ENCODE measurements at places on chromosomes 2 and 18.

DNA sequence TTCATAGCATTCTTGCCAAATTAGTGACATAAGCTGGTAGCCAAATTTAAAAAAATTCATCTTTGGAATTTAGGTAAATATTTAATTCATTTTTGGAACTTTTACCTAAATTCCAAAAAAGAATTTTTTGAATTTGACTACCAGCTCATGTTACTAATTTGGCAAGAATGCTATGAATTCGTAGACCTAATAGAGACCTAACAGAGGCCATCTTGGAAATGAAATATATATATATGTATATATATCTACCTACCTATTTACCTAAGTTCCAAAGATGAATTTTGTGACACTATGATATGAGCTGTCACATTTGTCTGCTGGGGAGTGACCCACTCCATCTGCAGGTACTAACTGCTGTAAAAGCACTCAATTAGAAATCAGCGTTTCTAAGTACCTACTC lies 65.6 kb downstream of the MYOM1 start:
- DNase-seq = no peak

DNA sequence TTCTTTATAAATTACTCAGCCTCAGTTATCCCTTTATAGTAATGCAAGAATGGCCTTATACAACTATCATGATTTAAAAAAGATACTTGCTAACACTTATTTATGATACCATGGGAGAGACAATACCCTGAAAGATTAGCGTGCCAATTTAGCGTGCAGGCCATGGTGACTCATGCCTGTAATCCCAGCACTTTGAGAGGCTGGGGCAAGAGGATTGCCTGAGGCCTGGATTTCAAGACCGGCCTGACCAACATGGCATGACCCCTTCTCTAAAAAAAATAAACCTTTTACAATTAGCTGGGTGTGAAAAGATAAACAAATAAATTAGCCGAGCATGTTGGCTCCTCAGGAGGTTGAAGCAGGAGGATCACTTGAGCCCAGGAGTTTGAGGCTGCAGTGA lies 493.4 kb upstream of the FSIP2 start:
- DNase-seq = no peak

DNA sequence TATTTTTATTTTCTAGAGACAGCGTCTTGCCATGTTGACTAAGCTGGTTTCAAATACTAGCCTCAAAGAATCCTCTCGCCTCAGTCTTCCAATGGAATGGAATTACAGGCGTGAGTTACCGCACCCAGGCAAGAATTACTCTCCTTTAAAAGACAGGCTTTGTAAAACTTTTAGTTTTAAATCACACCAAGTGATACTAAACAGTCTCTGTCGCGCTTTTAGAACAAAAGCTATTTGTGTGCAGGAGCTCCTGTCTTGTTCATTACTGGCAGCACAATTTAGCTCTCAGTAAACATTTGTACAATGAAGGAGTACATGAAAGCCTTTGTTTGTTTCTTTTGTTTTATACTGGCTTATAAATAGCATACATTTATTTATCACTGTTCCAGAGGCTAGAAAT lies 1719.2 kb upstream of the PIK3C3 start:
- DNase-seq = no peak

DNA sequence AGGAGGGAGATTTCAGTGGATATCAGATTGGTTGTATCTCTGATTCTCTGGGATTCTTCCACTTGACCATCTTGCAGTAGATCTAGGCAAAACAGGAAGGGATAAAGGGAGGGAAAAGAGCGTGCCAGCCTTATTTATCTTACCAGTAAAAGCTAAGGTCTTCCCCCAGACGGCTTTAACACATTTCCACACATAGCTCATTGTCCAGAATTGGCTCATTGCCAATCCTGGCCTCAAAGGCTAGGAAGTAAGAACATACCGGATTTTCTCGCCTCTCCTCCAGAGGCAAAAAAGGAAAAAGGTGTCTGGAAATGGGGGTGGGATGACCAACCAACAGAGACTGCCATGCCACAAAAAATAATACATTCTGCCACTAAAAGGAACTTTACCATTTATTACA lies 411.6 kb upstream of the NRP2 start:
- DNase-seq = no peak

GRCh38 chr2:7573166-7573825 lies 656.1 kb downstream of the RNF144A start:
- no peak for DNase-seq

DNA sequence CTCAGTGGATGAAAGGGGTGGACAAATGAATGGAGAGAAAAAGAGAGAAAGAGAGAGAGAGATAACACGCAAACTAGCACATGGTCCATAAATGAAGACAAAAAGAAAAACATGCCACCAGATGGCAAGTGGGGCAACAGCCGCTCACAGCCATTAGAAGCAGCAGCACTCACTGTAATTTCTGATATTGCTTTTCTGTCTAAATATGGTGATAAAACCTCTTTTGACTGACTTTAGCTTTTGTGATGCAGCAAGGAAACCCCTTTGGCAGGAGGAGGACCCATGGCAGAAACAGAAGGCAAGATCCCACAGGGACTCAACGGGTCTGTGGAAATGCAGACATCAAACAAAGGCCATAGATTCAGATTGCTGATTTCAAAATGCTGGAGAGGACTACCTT lies 88.0 kb upstream of the CDH20 start:
- DNase-seq = no peak

- DNase-seq = no peak
Measured at GRCh38 chr2:104744537-104744936, 109.4 kb upstream of the POU3F3 start.

GRCh38 chr2:198715302-198715835 lies 742.4 kb downstream of the SATB2 start:
- DNase-seq = no peak

DNA sequence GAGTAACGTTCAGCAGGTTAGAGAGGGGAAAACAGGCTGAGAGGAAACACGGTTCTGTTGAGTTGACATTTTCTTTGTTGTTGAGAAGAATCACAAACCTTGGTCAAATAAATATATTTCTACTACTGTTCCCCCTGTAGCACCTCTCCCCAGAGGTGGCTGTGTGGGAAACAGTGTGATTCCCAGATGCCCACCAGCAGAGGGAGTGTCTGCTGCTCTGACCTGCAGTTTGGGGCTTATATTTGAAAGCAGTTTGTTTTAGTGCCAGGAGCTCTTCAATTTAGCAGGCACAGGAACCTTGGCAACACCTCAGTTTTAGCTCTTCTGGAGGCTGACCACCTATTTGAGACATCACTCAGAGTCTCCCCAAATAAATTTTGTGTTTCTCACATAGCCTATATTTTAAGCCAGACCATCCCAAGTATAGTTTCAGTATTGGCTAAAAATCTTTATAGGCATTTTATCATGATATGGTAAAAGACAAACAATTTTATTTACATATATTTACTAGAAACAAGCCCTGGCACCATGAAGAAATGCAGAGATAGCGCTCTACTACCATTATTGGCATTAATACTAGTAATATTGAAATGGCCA lies 75.7 kb downstream of the PIK3C3 start:
- peak; percentile 20 for DNase-seq

DNA sequence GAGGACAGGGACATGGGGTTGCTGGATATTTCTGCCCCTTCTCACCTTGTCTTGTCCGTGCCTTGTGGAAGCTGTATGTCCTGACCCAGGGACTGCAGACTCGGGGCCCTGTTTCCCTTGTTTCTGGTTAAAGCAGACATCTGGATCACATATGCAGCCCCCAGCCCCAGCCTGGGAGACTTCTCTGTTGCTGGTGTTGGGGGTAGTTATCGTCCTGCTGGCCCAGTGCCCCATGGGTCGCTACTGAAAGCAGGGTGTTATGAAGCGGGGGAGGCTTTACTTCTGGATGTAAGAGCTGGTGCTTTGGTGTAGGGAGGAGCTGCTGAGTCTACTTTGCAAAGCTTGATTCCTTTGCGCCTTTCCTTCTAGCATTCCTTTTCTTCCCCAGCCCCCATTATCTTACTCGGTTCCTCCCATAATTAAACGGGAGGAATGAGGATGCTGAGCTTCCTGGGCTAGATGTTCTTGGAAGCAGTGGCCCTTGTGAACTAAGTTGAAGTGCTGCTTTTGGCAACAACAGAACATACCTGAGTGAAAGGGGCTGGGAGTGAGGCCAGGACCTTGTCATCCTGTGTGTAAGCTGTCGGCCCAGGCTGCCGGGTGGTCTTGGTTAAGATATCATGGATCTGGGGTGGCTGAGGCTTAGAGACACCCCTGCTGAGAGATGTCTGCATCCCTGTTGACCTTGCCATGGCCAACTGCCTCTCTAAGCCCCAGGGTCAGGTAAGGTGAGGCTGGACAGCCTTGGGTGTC lies 3.4 kb downstream of the TET3 start:
- no peak for DNase-seq

DNA sequence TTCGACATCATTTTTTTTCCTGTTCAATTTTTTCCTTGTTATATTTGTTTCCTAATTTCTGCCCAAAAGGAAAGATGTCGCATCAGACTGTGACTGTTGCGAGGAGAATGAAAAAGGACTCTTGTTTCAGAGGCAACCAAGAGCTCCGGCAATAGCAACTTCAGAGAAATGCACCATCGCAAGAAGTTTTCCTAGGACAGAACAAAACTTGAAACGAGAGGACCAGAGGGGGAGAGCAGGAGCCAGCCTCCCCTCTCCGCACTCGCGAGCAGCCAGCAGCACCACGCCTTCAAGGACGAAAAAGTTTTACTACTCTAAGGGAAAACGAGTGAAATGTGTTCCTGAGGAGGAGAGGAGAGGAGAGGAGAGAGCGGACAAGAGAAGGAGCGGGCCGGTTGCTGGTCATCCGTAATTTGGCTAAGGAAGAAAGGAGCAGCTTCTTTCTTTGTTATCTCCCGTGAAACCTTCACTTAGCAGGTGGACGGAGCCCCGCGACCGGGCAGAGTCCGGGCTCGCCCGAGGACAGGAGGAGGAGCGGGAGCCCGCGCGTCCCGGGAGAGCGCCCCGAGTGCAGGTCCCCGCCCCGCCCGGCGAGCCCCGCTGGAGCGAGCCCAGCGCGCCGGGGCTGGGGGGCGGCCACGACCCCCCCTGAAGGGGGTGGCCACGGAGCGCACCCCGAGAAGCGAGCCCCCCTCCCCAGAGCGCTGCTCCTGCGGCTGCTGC lies 744 bp downstream of the POU3F3 start:
- DNase-seq = no peak

DNA sequence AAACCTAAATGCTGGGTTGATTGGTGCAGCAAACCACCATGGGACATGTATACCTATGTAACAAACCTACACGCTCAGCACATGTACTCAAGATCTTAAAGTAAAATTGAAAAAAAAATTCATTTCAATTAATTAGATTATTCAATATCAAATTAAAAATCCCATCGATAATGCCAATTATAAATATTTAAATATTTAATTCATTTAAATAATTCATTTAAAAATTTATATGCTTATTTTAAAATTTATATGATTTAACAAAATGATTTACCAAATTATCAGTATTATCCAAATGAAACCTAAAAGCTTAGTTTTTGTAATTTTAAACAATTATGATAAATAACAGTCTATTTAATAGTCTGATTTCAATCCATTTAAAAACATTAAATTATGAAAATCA lies 560.4 kb downstream of the NUP35 start:
- DNase-seq = no peak

DNA sequence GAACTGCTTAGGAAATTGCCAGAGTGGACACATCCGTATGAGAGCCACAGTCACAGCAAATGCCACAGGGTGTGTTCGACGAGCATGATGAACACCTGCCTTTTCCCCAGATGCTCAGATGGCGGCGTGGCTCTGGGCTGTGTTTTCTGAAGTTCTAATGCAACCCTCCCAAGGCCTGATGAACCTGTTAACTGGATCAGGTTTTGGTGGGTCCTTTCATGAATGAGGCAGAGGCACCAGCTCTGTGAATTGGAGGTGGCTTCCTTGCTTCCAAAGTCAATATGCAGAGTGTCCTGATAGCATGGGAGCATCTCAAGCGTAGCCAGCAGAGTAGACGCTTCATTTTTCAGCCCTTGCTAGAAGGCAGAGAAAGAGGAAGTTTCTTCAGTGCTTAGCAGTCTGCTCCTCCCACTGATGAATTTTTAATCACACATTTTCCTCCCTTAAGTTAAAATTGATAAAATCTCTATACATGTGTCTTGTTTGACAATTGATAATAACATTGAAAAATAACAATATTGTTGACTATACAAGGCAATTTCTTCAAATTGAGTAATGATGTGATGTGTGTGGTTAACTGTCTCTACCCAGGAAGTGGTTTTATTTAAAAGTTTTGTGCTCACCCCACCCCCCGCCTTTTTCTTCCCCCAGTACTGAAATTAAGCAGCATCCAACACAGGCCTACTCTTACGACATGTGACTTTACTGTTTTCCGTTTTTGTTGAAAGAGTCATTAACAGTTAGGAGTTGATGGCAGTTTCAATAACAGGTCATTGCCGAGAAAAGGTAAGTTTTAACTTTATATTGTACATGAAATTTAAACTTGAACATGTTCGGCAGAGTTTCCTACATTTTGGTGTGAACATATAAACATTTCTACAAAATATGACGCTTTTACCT lies at the start of gene ARHGAP15:
ARHGAP15 (plus strand) TSS at position 739 of the 900 bp plus-strand sequence.
- DNase-seq = no peak

- DNase-seq = no peak
Measured at GRCh38 chr2:8628179-8628865, 53.5 kb upstream of the ID2 start.

- peak; percentile 26 for DNase-seq
Measured at GRCh38 chr2:54724560-54725342, 1.3 kb downstream of the EML6 start.

DNA sequence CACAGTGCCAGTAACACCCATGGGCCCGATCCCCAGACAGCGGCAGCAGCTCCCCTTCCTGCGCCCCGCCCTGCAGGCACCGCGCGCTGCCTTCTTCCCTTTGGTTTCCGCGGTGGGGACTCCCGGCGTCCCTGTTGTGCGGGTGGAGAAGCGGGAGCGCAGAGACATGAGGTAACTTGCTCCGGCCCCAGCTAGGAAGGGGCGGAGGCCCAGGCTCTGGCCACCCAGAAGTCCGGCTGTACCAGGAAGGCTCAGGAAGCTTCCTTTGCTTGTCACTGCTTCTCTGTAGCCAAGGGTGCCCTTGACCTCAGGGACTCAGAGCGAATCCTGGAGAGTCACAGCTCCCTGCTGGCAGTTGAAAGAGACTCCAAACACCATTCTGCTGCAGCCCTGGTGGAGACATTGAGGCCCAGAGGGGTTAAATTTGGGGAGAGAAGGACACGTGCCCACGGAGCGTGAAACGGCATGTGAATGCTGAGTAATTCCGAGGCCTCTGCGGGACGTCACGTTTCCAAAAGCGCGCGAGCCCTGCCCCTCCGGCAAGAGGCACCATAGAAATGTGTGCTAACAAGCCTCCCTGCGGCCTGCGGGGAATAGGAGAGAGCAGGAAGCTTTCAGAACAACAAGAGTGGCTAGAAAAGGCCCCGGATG lies 6.7 kb upstream of the ADCY3 start:
- no peak for DNase-seq

DNA sequence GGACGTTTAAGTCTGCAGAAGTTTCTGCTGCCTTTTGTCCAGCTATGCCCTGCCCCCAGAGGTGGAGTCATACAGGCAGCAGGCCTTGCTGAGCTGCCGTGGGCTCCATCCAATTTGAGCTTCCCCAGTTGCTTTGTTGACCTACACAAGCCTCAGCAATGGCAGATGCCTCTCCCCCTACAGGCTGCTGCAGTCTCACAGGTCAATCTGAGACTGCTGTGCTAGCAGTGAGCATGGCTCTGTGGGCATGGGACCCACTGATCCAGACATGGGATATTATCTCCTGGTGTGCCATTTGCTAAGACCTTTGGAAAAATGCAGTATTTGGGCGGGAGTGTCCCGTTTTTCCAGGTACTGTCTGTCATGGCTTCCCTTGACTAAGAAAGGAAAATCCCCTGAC lies 726.0 kb downstream of the ERBB4 start:
- DNase-seq = no peak

- no peak for DNase-seq
Measured at GRCh38 chr2:231900972-231901371, 25.2 kb downstream of the NPPC start.

GRCh38 chr2:42848265-42848664 lies 55.9 kb upstream of the HAAO start:
- no peak for DNase-seq
